ENCODE measurements at places on chromosomes 1 and 21. TPM values are rescaled to one million over a fixed set of nuclear protein-coding genes. Genes with fewer than 3 reads are reported as not detected.
A peak's percentile ranks its signal among the peaks of the same experiment; 100 is the strongest.

DNA sequence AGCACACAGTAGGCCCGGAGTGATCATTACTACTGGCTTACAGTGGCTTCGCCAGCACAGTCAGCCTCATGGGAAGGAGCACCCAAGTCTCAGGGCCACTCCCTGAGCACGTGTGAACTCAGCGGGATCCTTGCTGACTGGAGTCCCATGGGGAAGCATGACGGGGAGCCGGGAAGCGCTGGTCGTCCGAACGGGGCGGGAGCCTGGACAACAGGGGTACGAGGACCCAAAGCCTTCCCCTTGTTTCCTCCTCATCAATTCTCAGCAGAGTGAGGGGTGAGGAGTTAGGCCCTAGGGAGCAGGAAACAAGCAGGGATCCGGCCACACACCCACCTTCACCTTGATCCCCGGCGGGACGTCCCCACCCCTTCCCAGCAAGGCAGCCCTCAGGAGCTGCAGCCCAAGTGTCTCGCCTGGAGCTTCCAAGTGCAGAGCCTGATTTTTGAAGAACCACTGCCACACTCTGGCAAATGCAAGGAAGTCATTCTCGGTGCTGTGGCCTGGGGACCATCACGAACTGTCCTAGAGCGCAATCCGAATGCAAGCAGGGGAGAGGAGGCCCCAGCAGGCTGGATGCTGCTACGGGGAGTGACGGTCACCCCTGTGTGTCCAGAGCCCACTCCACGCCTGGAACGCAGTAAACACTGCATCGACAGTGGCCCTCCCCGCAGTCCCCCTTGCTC lies 35.5 kb downstream of the TOMM20 start:
- H3K27ac ChIP-seq: no peak overlapping the region
- H3K27me3 ChIP-seq: no peaks in the 10 kb centered on the region
- no peak overlapping the region for H3K4me3 ChIP-seq
- H3K36me3 ChIP-seq: no peaks in the 10 kb centered on the region
- no peaks in the 10 kb centered on the region for H3K4me1 ChIP-seq

- no peaks in the 10 kb centered on the region for H3K4me1 ChIP-seq
- no peak overlapping the region for H3K27ac ChIP-seq
- H3K36me3 ChIP-seq: no peaks in the 10 kb centered on the region
- DNase-seq: no peak
- no peaks in the 10 kb centered on the region for H3K27me3 ChIP-seq
These were observed 52.9 kb downstream of the LRRC8D start for GRCh38 chr1:89873770-89874169.

DNA sequence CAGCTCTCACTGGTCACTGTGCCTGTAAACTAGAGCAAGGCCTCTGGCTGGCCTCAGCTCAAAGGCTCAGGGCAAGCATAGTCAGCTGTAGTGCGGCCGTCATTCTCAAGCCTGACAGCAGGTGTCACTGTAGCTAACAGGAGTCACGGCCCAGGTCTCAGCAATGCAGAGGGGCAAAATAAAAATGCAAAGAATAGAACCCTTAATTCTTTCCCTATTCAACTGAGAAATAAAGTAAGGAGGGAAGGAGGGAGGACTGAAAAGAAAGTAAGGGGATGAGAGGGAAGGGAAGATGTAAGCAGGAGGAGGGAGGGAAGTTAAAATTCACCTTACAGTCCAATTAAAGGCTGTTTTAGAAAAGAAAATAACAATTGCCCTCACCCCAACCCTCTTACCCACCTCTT lies 106.1 kb downstream of the KIAA0319L start:
- no peak overlapping the region for H3K27ac ChIP-seq
- H3K4me1 ChIP-seq: peaks cover 61% of the 10 kb centered on the region
- H3K27me3 ChIP-seq: no peaks in the 10 kb centered on the region
- peak; percentile 90 for DNase-seq
- H3K4me3 ChIP-seq: no peak overlapping the region
- H3K36me3 ChIP-seq: no peaks in the 10 kb centered on the region

DNA sequence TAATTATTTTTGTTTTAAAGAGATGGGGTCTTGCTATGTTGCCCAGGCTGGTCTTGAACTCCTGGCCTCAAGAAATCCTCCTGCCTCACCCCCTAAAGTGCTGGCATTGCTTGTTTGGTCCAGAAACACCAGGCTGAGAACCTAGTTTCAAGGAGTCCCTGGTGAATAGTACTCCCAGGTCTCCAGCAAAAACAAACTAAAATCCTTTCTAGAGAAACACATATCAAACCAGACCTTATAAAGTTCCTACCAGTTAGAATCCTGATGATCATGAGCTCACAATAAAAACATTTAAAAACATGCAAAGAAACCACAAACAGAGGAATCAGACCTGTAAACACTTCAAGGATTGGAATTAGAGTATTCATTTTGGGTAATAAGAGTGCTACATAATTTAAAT lies 34.4 kb upstream of the PADI1 start:
- no peaks in the 10 kb centered on the region for H3K4me1 ChIP-seq
- no peaks in the 10 kb centered on the region for H3K36me3 ChIP-seq
- H3K27me3 ChIP-seq: no peaks in the 10 kb centered on the region
- H3K4me3 ChIP-seq: no peak overlapping the region
- DNase-seq: no peak
- no peak overlapping the region for H3K27ac ChIP-seq

FAM177B gene
- total RNA-seq: 0.20 TPM

ITLN1 gene
- 0.19 TPM for total RNA-seq

SAMD13 gene
- total RNA-seq: 2.6 TPM

FH gene
- 24.2 TPM for total RNA-seq

SLC37A1 gene
- 4.7 TPM for total RNA-seq

CRABP2 gene
- total RNA-seq: 3.5 TPM

Data from pancreas (tissue), 10 donors.